ENCODE measurements at places on chromosomes 3 and 15.

DNA sequence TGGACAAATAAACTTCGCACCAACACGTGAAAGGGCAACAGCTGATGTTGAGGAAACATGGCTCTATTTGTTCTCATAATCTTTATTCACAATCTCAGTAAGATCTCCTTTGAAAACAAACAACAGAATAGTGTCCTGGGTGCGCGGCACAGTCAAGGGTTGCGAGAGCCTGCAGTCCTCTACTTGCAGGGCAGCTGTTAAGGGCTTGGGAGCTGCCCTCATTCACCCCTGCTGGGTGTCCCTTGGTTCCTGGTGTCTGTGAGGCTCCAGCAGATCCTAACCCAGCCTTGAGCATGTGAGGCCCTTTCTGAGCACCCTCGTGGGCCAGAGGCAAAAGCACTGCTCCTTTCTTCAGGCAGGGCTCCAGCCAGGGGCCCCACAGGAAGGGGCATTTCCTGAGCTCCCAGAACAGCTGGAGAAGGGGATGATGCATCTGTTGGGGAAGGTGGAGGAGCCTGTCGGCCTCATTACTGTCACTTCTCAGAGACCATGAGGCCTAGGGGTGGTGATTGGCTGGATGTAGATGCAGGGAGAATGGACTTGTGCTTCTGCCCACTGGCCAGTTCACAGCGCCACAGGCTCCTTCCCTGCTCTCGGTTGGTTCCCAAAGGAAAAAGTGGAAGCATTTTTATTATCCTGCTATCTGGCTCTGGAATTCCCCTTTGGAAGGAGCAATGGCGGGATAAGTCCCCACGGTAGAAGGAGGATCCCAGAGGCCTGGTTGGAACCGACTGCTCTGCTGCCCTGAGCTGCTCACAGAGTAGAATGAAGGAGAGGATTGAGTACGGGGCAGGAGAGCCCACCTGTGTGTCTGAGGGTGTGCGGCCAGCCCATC is 51.9 kb upstream of the KLF13 start:
- no peak for DNase-seq

DNA sequence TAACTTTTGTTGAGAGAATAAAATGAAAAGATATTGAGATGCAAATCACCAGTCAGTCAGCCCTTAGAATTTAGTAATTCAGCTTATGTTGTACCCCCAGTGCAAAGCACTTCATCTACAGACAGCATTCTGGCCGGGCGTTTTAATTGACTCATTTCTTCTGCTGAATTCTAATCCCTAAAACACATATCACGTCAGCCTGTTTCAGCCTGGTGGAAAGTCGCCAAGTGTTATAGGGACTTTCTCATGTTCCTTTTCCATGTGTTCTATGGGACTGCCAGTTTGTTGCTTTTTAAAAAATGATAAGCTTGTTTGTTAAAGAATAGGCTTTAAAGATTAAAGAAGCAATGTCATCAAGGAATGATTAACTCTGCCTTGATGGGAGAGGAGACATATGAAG is 169.7 kb upstream of the BFSP2 start:
- DNase-seq, result no peak

DNA sequence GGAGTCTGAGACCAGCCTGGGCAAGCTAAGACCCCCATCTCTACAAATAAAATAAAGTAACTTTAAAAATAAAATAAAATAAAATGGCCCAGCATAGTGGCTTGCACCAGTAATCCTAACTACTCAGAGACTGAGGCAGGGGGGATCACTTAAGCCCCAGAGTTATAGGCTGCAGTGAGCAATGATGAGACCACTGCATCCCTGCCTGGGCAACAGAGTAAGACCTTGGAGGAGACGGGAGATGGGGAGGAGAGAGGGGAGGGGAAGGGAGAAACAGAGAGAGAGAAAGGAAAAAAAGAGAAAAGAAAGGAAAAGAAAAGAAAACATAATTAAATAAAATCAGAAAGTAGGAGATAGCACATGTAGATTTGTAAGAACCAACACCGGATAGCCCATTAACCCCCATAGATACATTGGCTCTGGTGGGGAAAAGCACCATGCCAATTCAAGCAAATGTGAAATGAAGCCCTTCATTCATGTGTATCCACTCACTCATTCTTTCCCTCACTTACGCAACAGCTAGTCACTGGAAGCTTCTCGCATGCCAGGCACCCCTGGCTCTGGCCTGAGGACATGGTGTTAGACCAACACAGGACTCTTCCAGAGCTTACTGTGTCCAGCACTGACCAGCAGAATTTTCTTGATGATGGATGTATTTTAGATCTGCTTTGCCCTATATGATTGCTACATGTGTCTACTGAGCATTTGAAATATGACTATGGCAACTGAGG is 183.2 kb downstream of the MAGI1 start:
- DNase-seq, result no peak

- no peak for DNase-seq
These were observed 70.7 kb upstream of the FRMD4B start for GRCh38 chr3:69456631-69457030.

Measured in MV-4-11 (cell line).